ENCODE measurements at places on chromosomes 1 and 21.

DNA sequence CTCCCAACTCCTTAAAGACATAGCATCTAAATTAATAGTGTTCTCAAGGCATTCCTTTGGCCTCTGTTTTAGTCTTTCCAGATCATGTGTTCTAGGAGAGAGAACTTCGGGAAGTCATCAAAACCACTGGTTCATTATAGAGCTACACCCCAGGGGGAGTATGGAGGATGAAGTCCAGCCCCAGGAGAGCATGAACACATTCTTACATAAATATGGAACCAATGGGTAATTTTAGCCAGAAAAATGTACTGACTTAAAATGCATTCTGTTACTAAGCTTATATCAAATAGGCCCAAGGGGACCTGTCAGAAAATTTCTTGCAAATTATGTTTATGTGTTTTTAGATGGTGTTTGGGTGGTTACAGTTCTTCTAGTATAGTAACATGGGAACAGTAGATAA is 165.2 kb downstream of the NTMT2 start:
- no peak for DNase-seq

- DNase-seq, result no peak
Measured at GRCh38 chr1:12477936-12478611, 139.9 kb downstream of the DHRS3 start.

DNA sequence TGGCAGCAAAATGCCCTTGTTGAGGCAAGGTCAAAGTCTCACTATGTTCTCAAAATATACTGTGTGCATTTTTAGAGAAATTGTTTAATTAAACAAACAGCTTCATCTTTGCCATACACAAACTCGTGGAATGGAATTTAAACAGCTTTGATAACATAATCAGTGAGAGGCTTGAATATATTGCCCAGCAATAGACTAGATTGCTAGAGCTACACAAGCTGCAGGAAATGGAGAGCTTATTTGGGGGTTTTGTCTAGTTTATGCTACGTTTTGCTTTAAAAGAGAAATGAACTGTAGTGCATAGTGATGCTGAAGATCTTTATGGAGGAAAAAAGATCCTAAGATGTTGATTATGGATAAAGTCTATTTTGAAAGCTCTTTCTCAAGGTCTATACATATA is 166.8 kb upstream of the HMCN1 start:
- DNase-seq, result no peak

GRCh38 chr1:54350360-54350759 is 55.8 kb downstream of the SSBP3 start:
- DNase-seq, result no peak

DNA sequence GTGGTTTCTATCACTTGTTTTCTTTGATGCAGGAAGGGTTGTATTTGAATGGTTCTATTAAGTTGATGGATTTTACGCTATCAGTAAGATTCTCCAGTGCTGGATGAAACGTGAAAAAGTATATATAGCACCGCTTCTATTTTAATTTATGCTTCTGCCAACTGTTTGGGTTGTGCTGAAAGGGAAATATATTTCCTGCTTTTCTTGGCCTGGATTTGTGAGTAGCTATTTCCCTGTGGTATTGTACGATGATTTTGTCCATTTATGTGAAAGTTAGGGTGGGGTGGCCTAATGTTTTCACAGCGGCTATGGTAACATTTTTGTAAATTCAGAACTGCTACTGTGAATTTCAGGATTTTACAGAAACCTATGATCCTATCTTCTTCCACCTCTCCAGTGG is 322 bp downstream of the C1orf162 start:
- DNase-seq, result no peak

GRCh38 chr1:89959719-89960118 is 35.2 kb upstream of the ZNF326 start:
- DNase-seq, result no peak

DNA sequence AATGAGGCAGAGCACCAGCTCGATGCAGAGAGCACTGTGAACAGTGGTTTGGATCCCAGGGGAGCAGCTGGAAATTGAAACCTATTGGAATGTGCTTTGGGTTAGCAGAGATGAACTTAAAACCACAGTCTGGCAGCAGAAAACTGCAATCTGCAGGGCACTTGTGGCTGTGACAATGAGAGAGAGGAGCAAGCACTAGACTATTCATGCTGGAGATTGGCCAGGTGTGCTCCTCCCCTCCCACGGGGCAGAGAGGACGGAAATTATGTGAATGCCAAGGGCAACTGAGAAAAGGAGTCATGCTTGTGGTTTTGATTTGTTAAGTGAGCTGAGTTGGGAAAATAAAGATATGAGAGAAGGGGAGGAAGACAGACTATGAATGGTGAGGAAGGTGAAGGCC is 38.1 kb downstream of the HSD3B2 start:
- DNase-seq, result no peak

DNA sequence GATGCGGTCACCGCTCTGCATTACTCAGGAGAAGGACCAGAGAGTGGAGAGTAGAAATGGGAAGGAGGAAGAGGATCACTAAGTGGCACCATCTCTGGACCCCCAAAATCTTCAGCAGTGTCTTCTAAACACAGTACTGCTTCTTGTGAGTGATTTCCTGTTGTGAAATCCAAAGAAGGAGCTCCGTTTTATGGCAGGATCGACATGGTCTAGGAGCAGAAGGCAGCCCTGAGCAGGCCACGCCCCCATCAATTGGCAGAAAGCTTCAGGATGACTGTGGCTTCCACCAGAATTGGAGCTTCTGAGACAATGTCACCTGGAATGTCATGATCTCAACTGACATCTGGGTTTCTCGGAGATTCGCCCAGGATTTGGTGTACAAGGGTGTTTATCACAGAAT is 171.5 kb downstream of the ADSS2 start:
- DNase-seq, result no peak

DNA sequence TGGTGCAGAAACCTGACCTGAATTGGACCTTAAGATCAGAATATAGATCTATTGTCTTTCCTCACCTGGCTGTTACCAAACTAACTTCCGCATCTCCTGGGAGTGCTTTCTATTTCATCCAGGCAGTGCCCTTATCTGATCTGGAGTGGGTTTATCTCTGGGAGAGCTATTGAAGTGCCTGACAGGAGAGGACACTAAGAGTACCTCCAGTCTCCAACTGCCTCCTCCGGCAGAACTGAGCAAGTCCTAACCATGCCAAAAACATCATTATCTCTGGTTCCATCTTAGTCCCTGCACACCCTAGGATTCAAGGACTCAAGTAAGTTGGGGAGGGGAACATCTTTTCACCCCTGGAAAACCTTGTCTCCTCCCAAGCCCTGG is 12.4 kb upstream of the KCNJ15 start:
- no peak for DNase-seq

GRCh38 chr1:156006666-156007376 is 13.9 kb downstream of the SSR2 start:
- no peak for DNase-seq

- DNase-seq, result no peak
Measured at GRCh38 chr1:37479255-37480124, 5.1 kb downstream of the ZC3H12A start.

Measured in neuronal stem cell (in vitro differentiated cells).